ENCODE measurements at places on chromosomes 1 and 21. TPM values are rescaled to one million over a fixed set of nuclear protein-coding genes. Genes with fewer than 3 reads are reported as not detected.

CASQ2 gene
- not detected for total RNA-seq

GRCh38 chr1:176949033-176949662 is 215.4 kb downstream of the ASTN1 start:
- no peaks in the 10 kb centered on the region for H3K36me3 ChIP-seq
- H3K27me3 ChIP-seq = no peaks in the 10 kb centered on the region
- H3K27ac ChIP-seq = no peak overlapping the region

DNA sequence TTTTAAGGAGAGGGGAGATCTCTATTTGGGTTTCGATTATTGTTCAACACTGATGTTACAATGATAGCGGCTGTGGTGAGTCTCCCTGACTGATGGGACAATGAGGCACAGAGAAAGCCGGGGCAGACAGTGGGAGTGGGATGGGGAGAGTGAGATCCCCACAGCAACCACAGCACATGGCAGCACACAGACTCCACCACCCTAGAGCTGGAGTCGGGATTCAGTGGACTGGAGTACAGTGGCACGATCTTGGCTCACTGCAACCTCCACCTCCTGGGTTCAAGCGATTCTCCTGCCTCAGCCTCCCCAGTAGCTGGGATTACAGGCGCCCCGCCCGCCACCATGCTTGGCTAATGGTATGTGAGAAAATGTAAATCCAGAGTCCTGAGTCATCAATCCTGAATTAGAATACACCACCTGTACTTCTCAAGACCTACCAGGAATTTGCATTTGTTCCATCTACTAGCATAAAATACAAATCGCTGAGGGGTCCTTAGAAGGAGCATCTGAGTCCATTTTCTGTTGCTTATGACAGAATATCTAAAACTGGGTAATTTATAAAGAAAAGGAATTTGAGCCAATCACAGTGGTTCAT is 125.8 kb downstream of the TOMM20 start:
- no peaks in the 10 kb centered on the region for H3K36me3 ChIP-seq
- no peak overlapping the region for H3K4me3 ChIP-seq
- no peaks in the 10 kb centered on the region for H3K27me3 ChIP-seq
- DNase-seq = no peak
- H3K4me1 ChIP-seq = no peaks in the 10 kb centered on the region

DNA sequence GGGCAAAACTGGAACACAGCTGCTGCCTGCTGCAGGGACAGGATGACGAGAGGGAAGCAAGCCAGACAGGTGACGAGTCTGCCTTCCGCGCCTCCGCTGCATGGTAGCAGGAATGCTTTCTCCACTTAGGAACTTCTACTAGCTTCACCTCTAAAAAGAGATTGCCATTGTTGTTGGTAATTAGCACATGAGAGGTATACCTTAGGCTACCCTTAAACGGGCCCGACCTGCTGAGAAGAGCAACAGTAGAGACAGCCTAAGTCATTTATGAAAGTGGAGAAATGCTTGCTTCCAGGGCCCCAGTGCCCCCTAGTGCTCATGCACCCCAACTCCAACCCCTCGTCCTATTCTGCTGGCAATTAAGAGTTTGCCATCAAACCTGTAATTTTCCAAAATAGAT is 96.9 kb upstream of the AKT3 start:
- H3K4me3 ChIP-seq = no peak overlapping the region
- H3K27me3 ChIP-seq = no peaks in the 10 kb centered on the region
- no peaks in the 10 kb centered on the region for H3K36me3 ChIP-seq
- no peak overlapping the region for H3K27ac ChIP-seq
- H3K4me1 ChIP-seq = no peaks in the 10 kb centered on the region

GRCh38 chr1:93692026-93692425 is 10.4 kb upstream of the BCAR3 start:
- DNase-seq = no peak
- H3K27ac ChIP-seq = no peak overlapping the region
- no peak overlapping the region for H3K4me3 ChIP-seq
- H3K36me3 ChIP-seq = no peaks in the 10 kb centered on the region
- no peaks in the 10 kb centered on the region for H3K27me3 ChIP-seq
- no peaks in the 10 kb centered on the region for H3K4me1 ChIP-seq

SPRR2B gene
- not detected for total RNA-seq

- no peak for DNase-seq
- H3K4me1 ChIP-seq = no peaks in the 10 kb centered on the region
- H3K27me3 ChIP-seq = no peaks in the 10 kb centered on the region
- H3K36me3 ChIP-seq = no peaks in the 10 kb centered on the region
Measured at GRCh38 chr1:57019236-57019839, 53.5 kb upstream of the C8B start.

DNA sequence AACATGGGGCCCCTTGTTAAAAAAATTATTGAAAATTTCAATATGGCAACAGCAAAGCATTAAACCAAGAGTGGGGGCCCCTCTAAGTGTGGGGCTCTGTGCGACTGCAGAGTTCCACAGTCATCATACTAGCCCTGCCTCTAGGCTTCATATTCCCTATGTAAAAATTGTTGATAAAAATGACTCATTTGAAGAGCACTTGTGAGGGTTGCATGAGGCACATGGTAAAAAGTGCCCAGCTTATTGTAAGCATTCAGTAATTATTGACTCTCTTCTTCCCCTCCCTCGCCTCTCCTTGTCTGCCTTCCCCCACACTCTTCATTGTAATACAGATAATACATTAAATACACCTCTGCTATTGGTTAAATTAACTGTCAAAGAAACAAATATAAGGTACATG is 86.7 kb upstream of the PTBP2 start:
- no peaks in the 10 kb centered on the region for H3K36me3 ChIP-seq
- H3K27ac ChIP-seq = no peak overlapping the region
- no peaks in the 10 kb centered on the region for H3K27me3 ChIP-seq
- no peak overlapping the region for H3K4me3 ChIP-seq
- H3K4me1 ChIP-seq = no peaks in the 10 kb centered on the region
- no peak for DNase-seq

DNA sequence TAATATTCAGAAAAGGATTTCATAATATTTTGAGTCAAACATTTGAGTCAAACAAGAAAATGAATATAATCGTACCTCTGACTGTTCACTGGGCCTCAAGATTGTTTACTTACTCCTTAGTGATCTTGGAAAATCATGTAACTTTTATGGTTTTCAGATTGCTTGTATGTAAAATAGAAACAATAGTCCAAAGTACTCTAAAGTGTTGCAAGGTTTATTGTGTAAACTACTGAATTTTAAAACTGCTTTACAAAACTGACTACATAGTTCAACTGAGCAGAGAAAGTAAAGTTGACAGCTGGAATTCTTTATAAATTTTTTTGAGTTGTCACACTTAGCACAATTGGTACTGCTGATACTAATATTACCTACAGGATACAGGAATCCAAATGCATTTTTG is 931.0 kb downstream of the NCAM2 start:
- DNase-seq = no peak
- H3K4me1 ChIP-seq = no peaks in the 10 kb centered on the region
- H3K4me3 ChIP-seq = no peak overlapping the region
- no peak overlapping the region for H3K27ac ChIP-seq
- H3K36me3 ChIP-seq = no peaks in the 10 kb centered on the region

DNA sequence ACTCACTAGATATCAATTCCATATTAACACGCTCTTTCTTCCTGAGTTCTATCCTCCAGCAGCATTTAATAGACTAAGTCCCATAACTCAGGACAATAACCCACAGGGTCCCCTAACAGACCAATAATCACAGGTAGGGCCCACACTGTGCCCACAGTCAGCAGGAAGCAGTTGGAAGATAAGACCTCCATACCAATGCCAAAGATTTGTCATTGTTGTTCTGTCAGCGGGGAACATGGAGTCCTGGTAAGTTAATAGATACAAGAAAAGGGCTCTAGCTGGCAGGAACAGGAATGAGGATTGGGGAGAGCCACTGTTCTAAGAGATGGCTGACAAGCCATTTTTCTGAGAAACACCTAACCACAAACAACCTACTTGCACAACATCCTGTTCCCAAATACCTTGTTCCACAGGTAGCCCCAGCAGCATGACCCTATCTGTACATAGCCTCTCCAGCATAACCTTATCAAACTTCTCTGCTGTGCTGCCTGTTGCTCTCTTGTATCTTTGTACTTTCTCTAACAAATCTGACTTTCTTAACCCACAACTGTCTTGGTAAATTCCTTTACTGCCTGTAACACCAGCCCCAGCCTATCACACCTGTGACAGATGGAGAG is 142.0 kb upstream of the KCNJ15 start:
- no peaks in the 10 kb centered on the region for H3K36me3 ChIP-seq
- H3K27me3 ChIP-seq = no peaks in the 10 kb centered on the region
- no peak overlapping the region for H3K4me3 ChIP-seq
- H3K27ac ChIP-seq = no peak overlapping the region
- no peak for DNase-seq
- H3K4me1 ChIP-seq = no peaks in the 10 kb centered on the region

DIO1 gene
- not detected for total RNA-seq

S100A9 gene
- total RNA-seq = not detected

- H3K27me3 ChIP-seq = peaks cover 33% of the 10 kb centered on the region
- no peak for DNase-seq
- no peaks in the 10 kb centered on the region for H3K36me3 ChIP-seq
- no peak overlapping the region for H3K4me3 ChIP-seq
- no peaks in the 10 kb centered on the region for H3K4me1 ChIP-seq
Measured at GRCh38 chr1:12678350-12678749, 34.5 kb downstream of the AADACL4 start.

- no peak for DNase-seq
- H3K4me3 ChIP-seq = no peak overlapping the region
- H3K36me3 ChIP-seq = no peaks in the 10 kb centered on the region
- H3K4me1 ChIP-seq = peaks cover under 1% of the 10 kb centered on the region
- peaks cover 22% of the 10 kb centered on the region for H3K27me3 ChIP-seq
Measured at GRCh38 chr1:110600716-110601115, 5.4 kb downstream of the KCNA2 start.

FAAH gene
- 10.4 TPM for total RNA-seq

DNA sequence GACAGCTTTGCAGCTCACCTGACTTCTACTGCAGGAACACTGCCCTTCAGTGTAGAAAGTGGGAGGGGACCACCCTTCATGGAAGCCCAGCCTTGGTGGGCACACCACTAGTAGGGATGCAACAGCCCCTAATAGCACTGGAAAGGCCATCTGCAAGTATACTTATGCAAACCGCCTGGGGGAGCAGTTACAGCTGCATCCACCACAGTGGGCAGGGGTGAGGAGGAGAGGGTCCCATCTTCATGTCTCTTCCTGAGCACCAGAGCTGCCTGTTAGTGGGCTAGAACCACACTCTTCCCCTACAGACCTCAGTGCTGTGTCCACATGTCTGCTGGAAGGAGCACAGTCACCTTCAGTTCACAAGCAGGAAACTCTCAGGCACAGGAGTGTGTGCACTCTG is 66.2 kb upstream of the LHX8 start:
- no peaks in the 10 kb centered on the region for H3K4me1 ChIP-seq
- no peaks in the 10 kb centered on the region for H3K27me3 ChIP-seq
- H3K27ac ChIP-seq = no peak overlapping the region
- H3K36me3 ChIP-seq = no peaks in the 10 kb centered on the region
- no peak overlapping the region for H3K4me3 ChIP-seq

GRCh38 chr1:63784489-63785390 is 10.9 kb downstream of the ROR1 start:
- peaks cover 3% of the 10 kb centered on the region for H3K27me3 ChIP-seq
- H3K4me1 ChIP-seq = peaks cover 3% of the 10 kb centered on the region
- no peak overlapping the region for H3K4me3 ChIP-seq
- H3K36me3 ChIP-seq = no peaks in the 10 kb centered on the region
- no peak overlapping the region for H3K27ac ChIP-seq

S100A7A gene
- total RNA-seq = not detected

All from T-cell (primary cell).